Right atrium auricular region (tissue), 2 donors: ENCODE measurements at places on chromosomes 13 and 19.

- no peak for DNase-seq
Observed at GRCh38 chr19:29121684-29122083, 91.3 kb downstream of the UQCRFS1 start.

DNA sequence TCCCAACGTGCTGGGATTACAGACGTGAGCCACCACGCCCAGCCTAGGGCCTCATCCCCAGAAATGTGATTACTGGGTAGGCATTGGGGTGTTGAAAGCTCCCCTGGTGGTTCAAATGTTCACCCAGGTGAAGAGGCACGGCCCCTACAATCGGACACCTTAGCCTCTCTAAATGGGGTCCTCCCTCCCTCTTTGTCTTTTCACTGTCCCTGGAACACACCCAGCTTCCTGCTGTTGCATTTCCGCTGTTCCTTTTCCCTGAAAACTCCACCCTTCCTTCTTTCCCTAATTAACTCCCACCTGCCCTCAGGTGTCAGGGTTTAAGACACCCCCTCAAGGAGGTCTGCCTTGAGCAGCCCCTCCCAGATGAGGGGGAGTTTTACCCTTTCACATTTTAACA lies 3.6 kb upstream of the PRODH2 start:
- no peak for DNase-seq

- DNase-seq, result no peak
Observed at GRCh38 chr19:51258165-51259160, 7.6 kb downstream of the SIGLECL1 start.

- no peak for DNase-seq
Observed at GRCh38 chr13:29294821-29295220, 300.7 kb downstream of the SLC7A1 start.

- no peak for DNase-seq
Observed at GRCh38 chr13:92303428-92303827, 905.0 kb downstream of the GPC5 start.

DNA sequence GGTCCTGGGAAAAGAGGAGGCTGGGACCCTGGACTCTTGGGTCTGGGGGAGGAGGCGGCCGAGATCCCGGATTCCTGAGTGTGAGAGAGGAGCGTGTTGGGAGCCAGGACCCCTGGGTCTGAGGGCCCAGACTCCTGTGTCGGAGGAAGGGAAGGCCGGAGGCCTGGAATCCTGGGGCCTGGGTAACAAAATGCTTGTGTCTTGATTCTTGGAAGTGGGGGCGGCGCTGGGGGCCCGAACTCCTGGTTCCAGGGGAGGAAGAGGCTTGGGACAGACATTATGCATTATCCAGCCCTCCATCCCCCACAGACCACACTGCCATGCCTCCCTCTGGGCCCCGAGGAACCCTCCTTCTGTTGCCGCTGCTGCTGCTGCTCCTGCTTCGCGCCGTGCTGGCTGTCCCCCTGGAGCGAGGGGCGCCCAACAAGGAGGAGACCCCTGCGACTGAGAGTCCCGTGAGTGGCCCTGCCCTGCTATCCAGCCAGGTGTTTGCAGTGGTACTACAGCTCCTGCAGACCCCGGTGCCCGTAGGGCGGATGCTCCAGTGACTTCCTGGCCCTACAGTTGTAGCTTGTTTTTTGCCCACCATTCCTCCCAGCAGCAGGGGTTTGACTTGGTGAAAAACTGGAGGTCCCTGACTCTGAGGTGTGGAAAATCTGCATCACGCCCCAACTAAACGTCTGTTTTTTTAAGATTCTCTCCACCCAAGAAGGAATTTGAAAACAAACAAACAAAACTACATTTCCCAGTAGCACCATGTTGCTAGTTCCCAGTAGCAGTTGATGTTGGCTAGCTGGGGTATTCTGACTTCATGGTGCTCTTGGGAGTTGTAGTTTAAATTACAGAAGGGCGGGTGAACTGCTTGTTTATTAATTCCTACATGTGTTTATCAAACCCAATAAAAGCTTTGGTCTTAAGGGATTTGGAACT lies 630 bp downstream of the NUCB1 start:
- no peak for DNase-seq

DNA sequence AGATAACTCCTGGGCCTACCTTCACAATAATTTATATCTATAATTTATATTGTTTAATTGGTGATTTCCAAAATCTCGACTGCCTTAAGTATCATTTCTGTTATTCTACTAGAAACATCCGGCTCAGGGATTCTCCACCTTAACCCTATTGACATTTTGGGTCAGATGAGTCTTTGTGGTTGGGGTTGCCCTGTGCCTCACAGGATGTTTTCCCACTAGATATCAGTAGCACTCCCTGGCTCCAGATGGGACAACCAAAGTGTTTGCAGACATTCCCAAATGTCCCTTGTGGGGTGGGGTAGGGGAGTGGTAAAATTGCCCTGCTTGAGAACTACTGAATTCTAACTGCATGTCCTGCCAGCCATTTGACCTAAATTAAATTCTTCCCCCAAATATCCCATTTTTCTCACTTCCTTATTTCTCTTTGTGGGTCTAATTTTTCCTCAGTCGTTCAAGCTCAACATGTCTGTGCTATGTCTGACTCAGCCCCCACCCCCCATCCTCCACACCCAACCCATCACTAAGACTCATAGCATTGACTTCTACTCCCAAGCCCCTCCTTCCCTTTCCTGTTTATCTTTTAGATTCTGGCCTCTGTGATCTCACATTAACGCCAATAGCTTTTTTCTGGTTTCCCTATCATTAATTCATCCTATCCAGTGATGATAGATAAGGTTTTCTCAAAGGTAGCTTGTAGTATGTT lies 545.1 kb downstream of the EFNB2 start:
- no peak for DNase-seq

DNA sequence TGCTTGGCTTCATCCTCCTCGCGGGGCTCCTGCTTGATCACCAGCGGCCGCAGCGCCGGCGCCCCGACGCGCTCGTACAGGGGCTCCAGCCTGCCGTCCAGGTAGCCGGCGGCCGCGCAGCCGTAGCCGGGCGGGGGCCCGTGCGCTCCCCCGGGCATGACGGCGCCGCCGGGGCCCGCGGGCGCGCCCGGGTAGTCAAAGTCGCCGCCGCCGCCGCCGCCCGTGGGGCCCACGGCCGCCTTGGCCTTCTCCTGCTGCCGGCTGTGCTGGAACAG lies 497 bp downstream of the CEBPA start:
- no peak for DNase-seq

DNA sequence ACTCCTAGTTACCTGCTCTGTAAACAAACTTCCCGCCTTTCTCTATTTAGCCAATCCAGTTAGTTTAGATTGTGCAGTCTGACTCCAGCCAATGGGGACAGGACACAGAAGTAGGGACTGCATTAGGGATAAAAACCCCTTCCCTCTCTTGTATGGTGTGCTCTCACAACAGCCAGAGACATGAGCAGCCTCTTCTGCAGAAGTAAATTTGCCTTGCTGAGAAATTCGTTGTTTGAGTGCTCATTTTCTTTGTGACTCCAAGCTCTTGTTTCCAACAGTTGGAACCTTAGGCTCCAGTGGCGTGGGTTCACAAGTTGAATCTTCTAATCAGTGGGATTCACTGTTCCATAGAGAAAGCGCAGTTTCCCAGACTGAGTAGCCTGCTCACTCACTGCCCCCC lies 66.1 kb downstream of the ZNF93 start:
- no peak for DNase-seq

DNA sequence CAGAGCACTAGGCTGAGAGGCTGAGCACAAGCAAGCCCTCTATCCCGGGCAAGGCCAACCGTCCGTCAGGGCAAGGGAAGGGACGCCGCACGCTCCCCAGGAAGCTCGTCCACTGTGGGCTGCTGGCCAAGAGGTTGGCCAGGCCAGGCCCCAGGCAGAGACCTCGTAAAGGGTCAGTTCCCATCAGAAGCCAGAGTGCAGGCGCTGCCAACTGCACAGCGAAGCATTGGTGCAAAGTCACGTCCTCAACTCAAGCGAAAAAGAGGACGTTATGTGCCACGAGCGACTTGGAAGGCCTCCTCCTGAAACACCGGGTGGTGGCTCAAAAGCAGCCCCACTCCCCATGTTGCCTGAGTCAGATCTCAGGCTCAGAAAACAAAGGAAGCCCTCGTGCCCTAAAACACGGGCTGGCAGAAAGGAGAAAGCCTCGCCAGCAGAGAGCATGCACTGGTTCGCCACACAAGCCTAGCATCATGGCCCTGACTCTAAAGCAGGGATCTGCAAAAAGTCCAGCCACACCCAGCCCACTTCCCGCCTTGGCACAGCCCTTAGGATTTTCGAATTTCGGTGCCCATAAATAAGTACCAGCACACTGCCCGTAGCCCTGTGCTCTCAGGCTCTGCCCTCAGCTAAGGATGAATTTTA lies 4.7 kb downstream of the AKAP8 start:
- peak; percentile 70 for DNase-seq

DNA sequence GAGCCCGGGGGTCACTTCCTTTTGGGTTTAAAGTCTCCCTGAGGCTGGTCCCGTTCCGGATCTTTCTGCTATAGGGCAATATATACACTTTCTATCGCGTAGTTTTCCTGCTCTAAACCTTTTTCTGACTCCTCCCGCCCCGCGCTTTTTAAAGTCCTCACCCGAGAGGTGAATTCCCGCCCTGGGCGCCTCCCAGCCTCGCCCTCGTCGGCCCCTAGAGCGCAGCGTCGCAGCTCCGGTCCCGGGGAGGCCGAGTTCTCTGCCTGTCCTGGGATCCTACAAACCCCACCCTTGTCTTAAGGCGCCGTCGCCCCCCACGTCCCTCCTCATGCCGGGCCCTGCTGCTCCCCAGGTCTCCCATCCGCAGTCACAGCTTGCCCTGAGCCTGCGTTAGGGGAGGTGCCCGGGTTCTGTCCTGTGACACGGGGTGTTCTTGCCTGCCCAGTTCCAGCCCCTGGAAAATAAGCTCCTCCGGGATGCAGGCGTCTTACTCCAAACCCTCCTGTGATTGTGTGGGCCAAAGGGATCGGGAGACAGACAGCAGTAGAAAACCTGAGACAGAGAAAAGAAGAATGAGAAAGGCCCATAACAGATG lies 491 bp downstream of the ZNF525 start:
- DNase-seq, result no peak

- no peak for DNase-seq
Observed at GRCh38 chr19:29516821-29517395, 8.9 kb upstream of the VSTM2B start.

GRCh38 chr13:91355099-91355825 lies 7.8 kb downstream of the MIR17HG start:
- DNase-seq, result no peak

DNA sequence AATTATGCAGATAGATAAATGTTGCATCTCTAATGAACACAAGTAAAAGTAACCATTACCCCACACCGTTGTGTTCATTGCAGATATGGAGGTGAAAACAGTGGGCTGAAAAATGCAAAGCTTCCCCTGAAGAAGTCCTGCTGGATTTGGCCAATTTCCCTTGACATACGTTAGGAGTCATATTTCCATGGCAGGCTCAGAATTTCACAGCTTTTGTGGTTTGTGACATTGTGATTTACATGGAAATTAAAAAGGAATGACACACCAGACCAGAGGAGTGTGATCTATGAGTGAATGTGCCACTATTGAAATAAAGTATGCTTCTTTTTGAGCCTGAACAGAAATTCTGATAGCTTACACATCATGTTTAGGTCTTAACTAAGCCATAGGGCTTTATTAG lies 221.1 kb upstream of the TMTC4 start:
- DNase-seq, result no peak
